Brain pericyte (primary cell): ENCODE measurements at places on chromosomes 1 and 21.

GRCh38 chr1:25210728-25211127 lies 21.6 kb downstream of the SYF2 start:
- no peak for DNase-seq

DNA sequence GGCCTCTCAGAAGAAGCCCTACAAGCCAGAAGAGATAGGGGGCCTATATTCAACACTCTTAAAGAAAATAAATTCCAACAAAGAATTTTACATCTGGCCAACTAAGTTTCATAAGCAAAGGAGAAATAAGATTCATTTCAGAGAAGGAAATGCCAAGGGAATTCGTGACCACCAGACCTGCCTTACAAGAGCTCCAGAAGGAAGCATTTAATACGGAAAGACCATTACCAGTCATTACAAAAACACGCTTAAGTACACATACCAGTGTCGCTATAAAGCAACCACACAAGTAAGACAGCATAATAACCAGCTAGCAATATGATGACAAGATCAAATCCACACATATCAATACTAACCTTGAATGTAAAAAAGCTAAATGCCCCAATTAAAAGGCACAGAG lies 704.9 kb upstream of the CHRM3 start:
- no peak for DNase-seq

DNA sequence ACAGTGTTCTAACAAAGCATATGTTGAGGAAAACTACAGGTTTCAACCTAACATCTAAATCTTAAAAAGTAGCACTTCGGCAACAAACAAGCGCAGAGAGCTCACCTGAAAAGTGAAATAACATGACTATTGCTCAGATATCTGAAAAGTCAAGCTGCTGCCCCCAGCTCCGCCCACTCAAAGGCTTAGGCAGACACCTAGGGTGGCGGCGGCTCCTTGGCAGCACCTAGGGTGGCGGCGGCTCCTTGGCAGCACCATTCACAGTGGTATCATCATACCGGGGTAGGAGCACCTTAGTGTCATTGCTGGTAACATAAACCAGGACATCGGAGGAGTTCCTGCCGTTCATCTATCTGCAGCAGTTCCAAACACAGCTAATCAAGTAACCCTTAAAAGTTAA lies 4.2 kb upstream of the S100A12 start:
- DNase-seq, result no peak

- DNase-seq, result no peak
These were observed 18.2 kb upstream of the MSTO1 start for GRCh38 chr1:155591770-155592169.

GRCh38 chr1:216144661-216145450 lies 278.4 kb downstream of the USH2A start:
- DNase-seq, result no peak

DNA sequence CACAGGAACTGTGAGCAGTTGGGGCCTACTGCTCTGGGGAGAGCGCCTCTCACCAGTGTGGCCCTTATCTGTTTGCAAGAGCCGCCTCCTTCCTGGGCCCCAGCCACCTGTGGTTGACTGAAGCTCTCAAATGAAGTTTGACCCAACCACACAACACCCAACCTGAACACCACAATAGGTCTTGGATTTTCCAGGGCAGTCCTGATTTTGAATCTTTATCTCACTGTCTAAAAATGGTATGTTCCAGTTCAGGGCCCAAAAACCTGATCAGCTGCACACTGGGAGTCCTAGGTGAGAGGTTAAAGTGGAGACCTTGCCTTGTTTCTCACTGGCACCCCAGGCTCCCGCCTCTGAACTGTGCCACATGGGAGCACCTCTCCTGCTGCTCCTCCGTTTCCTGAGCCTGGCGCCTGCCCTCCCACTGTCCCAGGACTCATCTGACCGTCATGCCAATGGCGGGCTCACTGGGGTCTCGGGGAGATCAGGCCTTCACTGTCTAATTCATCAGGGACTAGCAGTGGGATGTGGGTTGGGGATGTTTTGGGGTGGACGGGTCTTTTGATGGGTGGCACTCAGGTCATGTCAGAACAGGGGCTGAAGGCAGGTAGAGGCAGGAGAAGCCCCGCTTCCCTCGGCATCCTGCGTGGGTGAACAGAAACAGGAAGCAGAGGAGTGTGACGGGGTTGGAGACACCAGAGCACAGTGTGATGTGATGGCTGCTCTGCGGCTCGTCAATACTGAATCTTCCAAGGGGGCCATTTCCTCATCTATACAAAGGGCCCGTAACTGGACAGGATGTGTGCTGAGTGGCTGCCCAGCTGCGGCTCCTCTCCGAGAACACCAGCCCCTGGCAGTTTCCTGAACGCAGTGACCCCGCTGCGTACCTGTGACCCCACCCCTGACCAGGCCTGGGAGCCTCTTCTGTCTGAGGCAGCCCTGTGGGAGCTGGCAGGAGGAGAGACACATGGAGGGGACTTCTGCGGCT lies 59.6 kb upstream of the ITPKB start:
- DNase-seq, result no peak

- no peak for DNase-seq
These were observed 4.2 kb downstream of the OR6K3 start for GRCh38 chr1:158716335-158716734.

GRCh38 chr1:53473463-53473862 lies 14.3 kb downstream of the DMRTB1 start:
- no peak for DNase-seq

- DNase-seq, result no peak
These were observed 1.3 kb upstream of the S100A3 start for GRCh38 chr1:153550398-153550758.

- DNase-seq, result no peak
These were observed 101.3 kb downstream of the TGFBR3 start for GRCh38 chr1:91784616-91785015.

GRCh38 chr1:83077411-83077810 lies 921.5 kb downstream of the TTLL7 start:
- DNase-seq, result no peak

- no peak for DNase-seq
These were observed 17.8 kb upstream of the PTGFR start for GRCh38 chr1:78472851-78473496.

- no peak for DNase-seq
These were observed 62.6 kb downstream of the ZBTB18 start for GRCh38 chr1:244113532-244114320.

DNA sequence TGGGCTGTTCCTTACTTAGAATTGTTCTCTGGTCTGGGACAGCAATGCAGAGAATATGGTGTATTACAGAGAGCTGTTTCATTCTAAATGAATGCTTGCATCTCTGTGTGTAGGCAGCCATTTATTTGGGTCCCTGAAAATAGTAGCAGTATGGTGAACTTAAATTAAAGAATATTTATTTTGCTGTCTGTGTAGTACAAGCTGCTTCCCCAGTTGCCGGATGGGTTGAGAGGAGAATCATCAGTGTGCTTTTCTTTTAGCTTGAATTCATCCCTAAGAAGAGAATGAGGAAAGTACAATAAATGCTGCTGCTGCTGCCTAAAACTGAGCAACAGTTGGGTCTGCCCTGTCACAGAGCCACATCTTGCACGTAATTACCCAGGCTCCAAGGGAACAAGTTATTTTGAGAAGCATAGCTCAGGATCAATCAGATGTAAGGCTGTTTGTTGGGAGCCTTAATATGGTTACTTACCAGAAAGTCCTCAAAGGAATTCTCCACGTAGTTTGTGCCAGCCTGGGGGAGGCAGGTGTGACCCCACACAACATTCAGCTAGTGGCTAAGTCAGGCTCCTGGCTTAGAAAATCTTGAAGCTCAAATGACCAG lies 16.6 kb downstream of the ACTN2 start:
- no peak for DNase-seq

DNA sequence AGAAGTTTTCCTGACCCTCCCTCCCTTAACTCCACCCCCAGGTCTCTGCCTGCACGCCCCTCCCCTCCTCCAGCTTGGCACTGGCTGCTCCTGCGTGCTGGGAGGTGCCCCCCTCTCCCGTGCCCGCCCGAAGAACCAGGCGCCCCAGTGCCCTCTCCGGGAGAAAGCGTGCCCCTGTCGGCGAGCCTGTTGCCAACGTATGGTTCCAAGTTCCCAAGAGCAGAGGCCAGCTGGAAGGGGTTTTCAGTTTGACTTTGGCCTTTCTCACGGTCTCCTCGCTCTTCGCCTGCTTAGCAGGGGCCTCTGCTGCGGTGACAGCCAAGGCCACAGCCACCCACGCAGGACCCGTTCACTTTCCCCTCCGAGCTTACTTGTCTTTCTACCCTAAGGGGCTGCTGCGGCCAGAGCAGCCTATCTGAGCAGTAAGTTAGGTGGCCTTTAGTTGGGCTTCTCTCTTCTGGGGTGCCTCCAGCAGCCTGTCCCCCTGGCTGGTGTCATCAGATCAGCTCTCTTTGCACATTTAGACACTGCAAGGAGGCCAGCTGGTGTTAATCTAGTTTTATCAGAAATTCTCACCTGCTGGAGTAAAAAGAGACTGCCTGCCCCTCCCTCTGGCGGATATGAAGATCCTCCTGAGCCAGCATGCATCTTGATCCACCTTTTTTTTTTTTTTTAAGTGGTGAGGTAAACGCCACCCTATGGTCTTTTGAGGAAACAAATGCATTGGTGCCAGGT lies 1.5 kb downstream of the STUM start:
- no peak for DNase-seq

DNA sequence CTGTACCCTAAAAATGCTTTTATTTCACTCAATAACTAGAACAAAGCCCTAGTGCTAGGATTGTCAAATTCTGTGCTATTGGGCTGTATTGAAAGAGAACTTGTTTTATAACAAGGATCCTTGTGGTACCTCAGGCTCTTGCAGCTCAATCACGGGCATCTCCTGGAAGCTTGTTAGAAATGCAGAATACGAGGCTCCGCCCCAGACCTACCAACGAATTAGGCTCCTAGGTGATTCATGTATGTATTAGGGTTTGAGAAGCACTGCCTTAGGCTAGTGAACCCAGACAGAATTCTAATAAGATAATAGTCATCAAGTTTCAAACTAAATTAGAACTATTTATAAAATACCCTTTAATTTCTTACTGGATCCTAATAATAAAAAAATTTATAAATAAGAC lies 45.6 kb downstream of the ZZZ3 start:
- DNase-seq, result no peak

- no peak for DNase-seq
These were observed 34.7 kb downstream of the WASF2 start for GRCh38 chr1:27455139-27455811.

GRCh38 chr1:47431534-47431933 lies 6.3 kb upstream of the FOXD2 start:
- no peak for DNase-seq

DNA sequence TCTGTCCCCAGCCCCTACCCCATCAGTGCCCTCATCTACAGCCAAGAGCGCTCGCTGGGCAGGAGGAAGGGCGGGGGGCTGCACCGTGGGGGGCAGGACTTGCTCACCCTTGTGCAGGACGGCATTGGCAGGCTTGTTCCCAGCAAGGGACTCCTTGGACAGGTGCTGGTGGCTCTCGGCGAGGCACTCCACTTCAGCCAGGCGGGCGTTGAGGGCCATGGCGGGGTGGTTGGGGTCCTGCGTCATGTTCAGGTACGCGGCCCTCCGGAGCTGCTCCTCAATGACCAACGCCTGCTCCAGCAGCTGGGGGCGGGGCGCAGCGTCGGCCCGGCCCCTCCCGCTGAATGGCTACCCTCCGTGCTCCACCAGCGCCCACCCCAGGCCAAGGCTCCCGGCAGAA lies 64.0 kb downstream of the KCNAB2 start:
- no peak for DNase-seq

DNA sequence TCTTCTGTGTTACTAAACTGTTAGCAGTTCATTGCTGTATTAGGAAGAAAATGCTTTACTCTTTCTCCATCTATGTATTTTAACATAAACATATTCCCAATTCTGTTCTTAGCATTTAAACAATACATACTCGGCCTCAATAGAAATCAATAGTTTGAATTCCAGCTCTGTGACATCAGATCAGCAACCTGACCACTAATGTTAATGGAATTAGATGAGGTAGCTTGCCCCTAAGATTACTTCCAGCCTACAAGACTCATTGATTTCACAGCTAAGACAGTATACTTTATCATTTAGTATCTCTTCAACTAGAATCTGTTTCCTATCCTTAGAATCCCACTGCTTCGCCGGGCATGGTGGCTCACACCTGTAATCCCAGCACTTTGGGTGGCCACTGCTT lies 38.9 kb downstream of the EPRS1 start:
- DNase-seq, result no peak

DNA sequence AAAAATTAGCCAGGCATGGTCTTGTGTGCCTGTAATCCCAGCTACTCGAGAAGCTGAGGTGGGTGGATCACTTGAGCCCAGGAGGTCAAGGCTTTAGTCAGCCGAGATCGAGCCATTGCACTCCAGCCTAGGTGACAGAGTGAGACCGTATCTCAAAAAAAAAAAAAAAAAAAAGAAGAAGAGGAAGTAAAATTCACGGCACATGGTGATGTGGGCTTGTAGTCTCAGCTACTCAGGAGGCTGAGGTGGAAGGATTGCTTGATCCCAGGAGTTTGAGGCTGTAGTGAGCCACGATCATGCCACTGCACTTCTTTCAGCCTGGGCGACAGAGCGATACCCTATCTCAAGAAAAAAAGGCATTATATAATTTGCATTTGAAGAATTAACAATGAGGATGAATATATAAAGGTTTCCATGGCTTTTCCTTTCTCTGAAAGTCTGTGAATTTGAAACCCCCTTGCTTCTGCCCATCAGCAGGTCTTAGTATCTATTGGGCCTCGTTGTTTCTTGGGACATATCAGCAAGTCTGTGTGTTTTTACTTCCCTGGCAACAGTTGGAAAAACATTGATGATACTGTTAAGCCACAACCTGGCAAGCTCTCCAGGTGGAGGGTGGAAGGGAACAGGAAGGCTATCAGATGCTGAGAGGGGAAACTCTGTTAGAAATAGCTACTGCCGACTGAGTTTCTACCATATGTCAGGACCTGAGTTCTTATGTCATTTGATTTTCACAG lies 4.6 kb upstream of the PLA2G2D start:
- DNase-seq, result no peak

GRCh38 chr1:245255783-245256182 lies 101.0 kb downstream of the KIF26B start:
- DNase-seq, result no peak

- no peak for DNase-seq
These were observed at the start of gene SLAMF8 for GRCh38 chr1:159826441-159827101. Gene SLAMF8 (plus strand): TSS chr1:159826873. CDS start chr1:159826899, 26 bp downstream.

DNA sequence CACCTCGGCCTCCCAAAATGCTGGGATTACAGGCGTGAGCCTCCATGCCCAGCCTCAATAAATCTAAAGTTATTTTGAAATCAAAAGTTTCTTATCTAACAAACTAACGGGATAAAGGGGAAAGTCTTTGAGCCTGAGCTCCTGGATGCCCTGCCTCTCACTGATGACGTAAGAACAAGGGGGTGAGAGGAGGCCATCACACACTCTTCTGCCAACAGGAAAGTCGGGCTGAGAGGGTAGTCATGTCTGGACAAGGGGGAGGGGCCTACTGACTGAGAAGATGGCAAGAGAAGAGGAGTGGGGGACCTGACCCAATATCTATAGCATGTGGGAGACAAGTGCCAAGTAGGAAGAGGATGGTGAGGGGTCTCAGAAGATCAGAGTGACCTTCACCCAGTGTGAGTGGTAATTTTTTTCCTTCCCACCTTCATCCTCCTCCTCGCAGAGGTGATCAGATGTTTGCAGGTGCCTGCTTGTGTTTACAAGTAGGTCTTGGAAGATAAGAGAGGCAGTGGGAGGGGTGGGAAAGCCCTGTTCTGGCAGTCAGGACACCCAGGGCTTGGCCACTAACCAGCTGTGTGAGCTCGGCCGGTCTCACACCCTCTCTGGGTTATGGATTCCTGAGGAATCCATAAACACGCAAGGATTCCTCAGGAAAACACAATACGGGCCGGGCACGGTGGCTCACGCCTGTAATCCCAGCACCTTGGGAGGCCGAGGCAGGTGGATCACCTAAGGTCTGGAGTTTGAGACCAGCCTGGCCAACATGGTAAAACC lies 9.6 kb downstream of the UQCRHL start:
- no peak for DNase-seq

GRCh38 chr1:2443277-2444137 lies 31.1 kb upstream of the PEX10 start:
- no peak for DNase-seq
